ENCODE measurements at places on chromosomes 16 and 17.

- DNase-seq: no peak
These were observed 14.1 kb downstream of the TTYH2 start for GRCh38 chr17:74227271-74228080.

- DNase-seq: peak; percentile 42
These were observed 32.7 kb upstream of the RPH3AL start for GRCh38 chr17:385178-385835.

DNA sequence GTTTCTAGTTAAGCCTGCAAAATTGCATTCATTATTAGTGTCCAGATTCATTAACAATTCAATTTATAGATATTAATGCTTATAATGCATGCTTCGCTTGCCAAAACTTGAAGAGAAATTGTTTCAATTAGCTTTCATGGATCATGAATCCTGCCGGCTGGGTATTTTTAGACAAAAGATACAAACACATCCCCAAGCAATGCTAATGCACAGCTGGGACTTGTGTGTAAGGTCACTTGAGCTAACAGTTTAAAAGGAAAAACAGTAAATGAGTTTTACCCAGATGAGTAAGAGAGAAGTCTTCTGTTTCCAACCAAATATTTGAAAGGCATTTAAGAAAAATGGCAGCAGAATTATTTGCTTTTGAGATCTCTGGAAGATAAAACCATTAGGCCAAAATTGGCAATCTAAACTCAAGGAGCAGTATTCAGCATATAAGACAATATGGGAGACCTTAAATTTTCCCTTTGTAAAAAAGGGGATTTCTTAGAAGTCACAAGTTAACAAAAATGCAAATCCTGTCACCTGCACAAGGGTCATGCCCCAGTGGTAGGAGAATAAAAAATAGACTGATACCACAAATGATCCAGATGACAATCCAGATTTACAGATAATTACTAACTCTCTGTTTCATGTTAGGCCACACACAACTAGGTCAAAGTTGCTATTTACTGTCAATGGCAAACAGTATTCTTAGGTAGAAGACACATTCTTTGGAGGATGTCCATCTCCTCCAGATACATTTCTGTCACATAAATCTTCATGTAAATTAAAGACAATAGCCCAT lies 418.4 kb upstream of the PMFBP1 start:
- peak; percentile 25 for DNase-seq

DNA sequence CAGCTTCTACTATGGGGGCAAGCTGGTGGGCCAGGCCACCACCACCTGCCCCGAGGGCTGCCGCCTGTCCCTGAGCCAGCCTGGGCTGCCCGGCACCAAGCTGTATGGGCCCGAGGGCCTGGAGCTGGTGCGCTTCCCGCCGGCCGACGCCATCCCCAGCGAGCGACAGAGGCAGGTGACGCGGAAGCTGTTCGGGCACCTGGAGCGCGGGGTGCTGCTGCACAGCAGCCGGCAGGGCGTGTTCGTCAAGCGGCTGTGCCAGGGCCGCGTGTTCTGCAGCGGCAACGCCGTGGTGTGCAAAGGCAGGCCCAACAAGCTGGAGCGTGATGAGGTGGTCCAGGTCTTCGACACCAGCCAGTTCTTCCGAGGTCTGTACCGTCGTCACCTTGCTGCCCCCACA lies 19.5 kb downstream of the IRF8 start:
- DNase-seq: no peak

- DNase-seq: no peak
These were observed 2.7 kb downstream of the LITAF start for GRCh38 chr16:11583889-11584565.

DNA sequence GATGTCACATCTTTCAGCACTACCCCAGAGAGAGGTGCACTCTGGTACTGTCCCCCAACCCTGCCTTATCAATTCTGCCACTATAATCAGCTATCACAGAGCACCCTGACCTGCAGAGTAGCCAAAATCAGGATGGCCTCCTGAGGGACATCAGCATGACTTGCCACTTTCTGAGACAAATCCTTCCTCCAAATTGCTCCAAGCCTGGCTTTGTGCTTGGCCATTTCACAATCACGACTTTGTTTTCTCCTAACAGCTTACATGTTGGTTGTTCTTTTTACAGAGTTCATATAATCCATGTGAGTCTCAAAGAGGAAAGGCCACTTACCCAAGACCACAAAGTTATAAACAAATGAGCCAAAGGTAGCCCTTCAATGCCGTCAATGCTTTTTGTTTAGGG lies 449.0 kb upstream of the CDH5 start:
- no peak for DNase-seq

GRCh38 chr17:29846298-29846697 lies 83.7 kb downstream of the SSH2 start:
- peak; percentile 13 for DNase-seq

- DNase-seq: no peak
These were observed 69.9 kb upstream of the NFAT5 start for GRCh38 chr16:69495821-69496220.

DNA sequence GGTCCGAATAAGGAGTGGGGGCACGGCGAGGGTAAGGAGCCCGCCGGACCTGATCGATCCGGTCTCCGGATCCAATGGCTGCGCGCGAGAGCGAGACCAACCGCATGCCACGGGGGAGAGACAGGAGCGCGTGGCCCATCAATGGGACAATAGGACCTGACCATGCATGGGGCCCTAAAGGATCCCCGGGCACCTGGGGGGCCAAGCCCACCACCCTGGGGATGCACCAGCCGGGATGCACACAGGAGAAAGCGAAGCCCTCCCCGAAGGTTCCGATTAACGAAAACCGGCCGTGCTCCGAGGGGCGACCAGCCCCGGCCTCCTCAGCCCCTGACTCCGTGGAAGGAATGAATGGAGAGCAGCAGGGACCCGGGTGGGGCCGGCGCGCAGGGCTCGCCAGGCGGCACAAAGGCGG lies 525 bp downstream of the JPT1 start:
- peak; percentile 44 for DNase-seq

DNA sequence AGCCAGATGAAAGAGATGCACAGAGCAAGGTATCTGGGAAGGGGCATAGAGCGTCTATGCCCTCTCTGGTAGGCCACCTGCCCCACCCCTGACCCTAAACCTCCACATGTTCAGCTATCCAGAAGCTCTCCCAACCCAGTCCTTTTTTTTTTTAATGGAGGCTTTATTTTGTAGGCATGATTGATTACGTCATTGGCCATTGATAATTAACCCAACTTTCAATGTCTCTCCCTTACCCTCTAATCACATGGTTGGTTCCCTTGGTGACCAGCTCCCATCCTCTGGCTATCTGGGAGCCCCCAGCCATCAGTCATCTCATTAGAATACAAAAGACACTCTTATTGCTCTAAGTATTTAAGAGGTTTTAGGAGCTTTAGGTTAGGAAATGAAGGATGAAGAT lies 14.3 kb upstream of the CES5A start:
- no peak for DNase-seq

DNA sequence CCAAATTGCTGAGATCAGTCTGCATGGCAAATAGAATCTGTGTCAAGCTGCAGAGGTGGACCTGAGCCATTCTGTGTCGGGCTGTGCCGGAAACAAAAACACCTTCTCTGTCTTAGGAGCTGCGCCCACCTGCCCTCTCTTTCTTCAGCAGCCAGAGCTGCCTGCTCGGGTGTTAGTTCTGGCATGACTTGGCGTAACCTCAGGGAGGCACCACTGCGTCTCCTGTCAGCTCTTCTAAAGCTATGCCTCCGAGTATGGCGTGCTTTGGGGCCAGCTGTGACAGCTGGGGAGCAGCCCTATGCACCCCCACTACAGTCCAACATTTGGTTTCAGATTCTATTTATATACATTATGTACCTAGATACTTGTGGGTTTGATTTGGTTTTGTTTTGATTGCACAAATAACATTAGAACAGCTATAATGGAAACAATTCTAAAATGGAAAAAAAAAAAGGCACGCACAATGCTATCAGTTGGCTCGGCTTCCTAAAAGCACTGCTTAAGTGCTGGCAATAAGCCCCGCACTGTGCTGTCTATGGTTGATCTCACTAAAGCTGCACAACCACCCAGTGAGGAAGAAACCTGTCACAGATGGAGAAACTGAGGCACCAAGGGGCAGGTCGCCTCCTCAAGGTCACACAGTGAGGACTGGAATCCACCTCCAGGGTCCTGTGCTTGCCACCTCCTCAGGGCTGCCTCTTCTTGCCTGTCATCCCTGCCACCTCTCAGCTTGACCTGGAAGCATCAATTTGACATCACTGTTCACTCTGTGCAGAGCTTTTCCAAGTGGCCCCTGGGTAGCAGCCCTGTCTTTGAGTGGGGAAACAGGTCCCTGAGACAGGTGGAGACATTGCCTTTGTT lies 18.7 kb upstream of the ADGRG1 start:
- DNase-seq: no peak

GRCh38 chr17:16277163-16277562 lies 60.2 kb downstream of the PIGL start:
- no peak for DNase-seq

- no peak for DNase-seq
These were observed 96.8 kb downstream of the PGS1 start for GRCh38 chr17:78475211-78475610.

GRCh38 chr17:80892900-80893603 lies 98.6 kb upstream of the CHMP6 start:
- peak; percentile 20 for DNase-seq

DNA sequence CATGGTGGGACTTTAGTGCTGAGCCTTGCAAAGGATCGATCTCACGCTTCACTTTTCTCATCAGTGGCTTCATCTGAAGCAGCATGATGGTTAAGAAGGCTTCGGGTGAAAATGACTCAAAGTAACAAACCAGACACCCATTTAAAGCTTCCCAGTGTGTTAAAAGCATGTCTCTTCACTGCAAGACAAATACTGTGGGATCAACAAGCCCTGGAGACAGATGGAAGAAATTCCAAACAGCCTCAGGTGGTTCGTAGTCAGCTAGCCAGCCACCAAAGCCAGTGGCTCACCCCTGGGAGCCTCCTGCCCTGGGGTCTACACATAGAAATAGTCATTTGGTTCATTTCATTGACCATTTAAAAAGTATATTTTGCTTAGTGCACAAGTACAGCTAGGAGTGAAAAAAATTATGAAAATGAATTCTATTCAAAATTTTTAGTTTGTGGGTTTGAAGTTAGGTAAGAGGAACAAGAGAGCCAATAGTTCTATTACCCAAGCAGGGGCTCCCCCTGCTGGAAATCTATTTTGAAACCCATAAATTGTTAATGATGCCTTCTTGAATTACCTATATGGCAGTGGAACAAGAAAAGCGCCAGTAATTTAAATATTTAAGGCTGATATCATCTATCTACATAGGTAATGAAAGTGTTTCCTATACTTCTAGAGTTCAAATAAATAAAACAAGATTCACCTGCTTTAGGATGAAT lies 51.6 kb downstream of the PMP22 start:
- peak; percentile 57 for DNase-seq

DNA sequence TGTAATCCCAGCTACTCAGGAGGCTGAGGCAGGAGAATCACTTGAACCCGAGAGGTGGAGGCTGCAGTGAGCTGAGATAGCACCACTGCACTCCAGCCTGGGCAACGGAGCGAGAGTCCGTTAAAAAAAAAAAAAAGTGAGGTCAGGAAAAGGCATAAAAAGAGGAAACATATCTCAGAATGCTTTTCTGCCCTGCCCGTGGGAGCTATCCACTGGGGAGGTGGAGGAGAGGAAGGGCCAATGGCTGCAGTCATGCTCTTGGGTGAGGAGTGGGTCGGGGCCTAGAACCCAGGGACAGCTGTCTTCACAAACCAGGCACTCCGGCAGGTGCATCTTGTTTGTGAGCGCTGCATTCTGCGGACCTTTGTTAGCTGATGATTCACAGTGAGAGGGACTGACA lies 60.0 kb upstream of the CDC42EP4 start:
- no peak for DNase-seq

DNA sequence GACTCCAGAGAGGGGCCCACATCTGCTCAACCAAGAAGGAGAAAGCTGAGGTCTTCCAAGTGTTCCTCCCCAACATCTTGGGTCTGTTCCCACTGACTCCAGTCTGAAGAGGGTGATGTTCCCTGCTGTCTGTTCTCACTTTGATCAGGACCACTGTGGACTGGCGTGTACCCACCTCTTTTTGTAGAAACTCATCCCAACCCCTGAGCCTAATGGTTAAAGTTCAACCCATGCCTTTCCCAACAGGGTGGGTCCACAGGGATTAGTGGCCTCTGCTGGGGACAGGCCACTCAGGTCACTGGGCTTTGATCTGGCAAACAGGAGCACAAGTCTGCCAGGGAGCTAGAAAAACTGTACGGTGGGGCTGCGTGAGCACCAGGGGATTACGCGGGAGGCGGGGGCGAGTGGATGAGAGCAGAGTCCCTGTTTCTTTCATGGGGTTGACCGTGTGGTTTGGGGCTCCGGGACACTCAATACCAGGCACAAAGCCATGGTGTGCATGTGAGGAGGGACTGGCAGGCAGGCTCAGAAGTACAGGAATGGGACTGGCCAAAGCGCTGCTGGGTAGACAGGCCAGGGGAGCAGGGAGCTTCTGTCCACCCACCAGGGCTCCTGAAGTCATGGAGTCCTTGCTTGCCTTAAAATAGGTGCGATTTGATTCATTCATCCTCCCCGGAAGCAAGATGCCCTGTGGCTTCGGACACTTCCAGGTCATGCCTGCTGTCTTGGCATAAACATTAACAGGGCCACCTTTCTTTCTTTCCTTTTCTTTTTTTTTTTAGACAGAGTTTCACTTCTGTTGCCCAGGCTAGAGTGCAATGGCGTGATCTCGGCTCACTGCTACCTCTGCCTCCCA lies at the start of gene CA5A:
Gene CA5A, minus strand, starts transcription at position 155 of the 856 bp plus-strand sequence. Its CDS starts 79 bp downstream, at position 76.
- no peak for DNase-seq

DNA sequence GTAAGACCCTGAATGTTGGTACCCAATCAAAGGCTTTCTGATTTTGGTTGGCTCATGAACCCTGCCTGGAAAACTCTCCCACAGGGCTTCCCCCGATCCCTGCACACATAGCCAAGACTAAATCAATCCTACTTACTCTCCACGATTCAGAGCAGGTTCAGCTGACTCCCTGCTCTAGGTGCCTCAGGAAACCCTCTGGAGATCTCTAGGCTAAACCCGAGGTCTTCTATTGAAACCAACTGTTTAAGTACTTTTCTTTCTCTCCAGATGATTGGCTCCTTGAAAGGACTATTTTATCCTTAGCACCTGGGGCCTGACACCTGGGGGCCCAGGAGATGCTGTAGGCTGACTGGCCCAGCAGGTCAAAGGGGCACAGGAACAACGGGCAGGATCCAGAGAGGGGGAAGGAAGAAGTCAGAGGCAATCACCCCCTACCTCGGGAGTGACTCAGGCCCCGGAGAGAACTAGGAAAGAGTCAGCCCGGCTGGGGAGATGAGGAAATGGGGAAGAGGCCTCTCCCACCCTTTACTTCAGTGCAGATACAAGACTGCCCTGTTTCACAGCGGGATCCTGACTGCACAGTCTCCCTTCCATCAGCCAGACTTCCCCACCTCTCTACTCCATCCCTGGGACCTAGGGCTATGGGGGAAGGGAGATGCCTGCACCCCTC lies 2.0 kb downstream of the TBC1D10B start:
- DNase-seq: peak; percentile 64

All from foreskin fibroblast (primary cell).